ENCODE measurements at places on chromosomes 12 and 14.

DNA sequence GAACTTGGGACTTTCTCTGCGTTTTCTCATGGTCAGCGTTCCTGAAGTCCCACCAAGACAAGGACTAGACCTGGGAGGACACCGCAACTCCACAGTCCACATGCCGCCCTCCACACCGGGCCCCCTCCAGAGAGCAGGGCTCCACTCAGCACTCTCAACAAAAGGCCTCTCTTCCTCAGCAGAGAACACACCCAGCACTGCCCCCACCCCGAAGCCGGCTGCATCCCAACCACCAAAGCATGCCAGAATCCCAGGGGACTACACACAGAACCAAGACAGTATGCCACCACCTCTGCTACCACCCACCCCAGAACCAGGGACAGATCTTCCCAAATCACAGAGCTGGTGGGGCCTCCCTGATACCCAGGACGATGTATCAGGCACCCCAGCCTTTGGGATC is 88.3 kb downstream of the BCL11B start:
- DNase-seq, result no peak

GRCh38 chr14:103436533-103436932 is 51.3 kb downstream of the MARK3 start:
- no peak for DNase-seq

GRCh38 chr14:35400648-35401421 is 3.7 kb downstream of the NFKBIA start:
- no peak for DNase-seq

- no peak for DNase-seq
Observed at GRCh38 chr14:105880616-105881015, 354.2 kb downstream of the TMEM121 start.

GRCh38 chr12:23830210-23830609 is 119.3 kb downstream of the SOX5 start:
- no peak for DNase-seq

- peak; percentile 79 for DNase-seq
Observed at GRCh38 chr12:111413442-111414086, 7.8 kb downstream of the SH2B3 start.

GRCh38 chr12:26691234-26691970 is 141.6 kb downstream of the ITPR2 start:
- DNase-seq, result peak; percentile 98

DNA sequence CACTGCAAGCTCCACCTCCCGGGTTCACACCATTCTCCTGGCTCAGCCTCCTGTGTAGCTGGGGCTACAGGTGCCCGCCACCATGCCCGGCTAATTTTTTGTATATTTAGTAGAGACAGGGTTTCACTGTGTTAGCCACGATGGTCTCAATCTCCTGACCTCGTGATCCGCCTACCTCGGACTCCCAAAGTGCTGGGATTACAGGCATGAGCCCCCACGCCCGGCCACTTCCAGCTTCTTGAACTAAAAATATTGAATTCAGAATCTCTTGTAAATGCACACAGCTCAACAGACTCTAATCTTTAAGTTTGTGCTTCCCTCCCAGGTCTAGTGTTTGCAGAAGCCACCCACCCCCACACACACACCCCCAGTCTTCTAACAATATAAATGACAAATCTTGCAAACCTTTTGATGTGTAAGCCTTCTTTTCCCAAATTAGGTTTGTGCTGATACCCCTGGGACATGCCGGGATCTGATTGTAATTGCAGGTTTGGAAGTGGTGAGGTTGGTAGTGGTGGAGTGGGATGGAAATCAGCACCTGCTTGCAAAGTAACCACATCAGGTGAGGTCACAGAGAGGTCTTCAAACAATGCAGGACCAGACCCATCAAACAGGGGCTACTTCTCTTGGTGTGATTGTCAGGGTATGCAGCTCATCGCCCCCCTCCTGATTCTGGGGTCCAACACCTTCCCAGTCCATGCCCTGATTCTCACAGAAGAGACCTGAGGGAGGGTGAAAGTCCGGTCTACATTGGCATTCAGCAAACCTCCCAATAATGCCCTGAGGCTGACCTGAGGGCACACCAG is 51.4 kb upstream of the GPR132 start:
- no peak for DNase-seq

GRCh38 chr12:32076941-32077340 is 29.7 kb upstream of the BICD1 start:
- no peak for DNase-seq

DNA sequence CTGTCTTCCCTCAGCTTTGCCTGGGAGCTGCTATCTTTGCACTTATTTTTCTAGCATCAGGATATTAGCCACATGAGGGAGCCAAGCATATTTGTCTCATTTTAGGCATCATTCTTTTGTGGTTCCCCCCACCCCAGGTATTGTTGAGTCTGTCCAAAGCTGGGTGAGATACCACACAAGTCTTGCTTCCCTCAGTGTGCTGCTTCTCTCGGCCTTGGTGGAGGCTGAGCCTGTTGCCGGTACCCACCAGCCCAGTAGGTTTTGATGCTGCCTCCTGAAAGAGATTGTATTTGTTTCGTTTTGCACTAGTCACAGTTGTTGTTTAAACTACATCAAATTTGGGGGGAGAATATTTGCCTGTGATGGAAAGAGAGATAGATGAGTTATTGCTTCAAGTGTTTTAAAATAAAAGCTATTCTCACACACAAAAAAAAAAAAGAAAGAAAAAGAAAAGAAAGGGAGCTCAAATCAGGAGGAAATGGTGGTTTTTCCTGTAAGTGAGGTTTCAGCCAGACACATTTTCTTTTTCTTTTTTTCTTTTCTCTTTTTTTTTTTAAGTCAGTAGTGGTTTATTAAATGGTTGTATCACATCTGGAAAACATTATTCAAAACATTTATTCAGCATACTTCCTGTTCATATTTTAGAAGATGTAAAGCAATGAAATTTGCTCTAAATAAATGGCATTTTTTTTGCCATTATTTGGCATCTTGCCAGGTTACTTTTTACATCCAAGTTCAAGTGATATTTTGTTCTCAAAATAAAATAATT is 58.5 kb downstream of the SLC4A8 start:
- DNase-seq, result no peak

DNA sequence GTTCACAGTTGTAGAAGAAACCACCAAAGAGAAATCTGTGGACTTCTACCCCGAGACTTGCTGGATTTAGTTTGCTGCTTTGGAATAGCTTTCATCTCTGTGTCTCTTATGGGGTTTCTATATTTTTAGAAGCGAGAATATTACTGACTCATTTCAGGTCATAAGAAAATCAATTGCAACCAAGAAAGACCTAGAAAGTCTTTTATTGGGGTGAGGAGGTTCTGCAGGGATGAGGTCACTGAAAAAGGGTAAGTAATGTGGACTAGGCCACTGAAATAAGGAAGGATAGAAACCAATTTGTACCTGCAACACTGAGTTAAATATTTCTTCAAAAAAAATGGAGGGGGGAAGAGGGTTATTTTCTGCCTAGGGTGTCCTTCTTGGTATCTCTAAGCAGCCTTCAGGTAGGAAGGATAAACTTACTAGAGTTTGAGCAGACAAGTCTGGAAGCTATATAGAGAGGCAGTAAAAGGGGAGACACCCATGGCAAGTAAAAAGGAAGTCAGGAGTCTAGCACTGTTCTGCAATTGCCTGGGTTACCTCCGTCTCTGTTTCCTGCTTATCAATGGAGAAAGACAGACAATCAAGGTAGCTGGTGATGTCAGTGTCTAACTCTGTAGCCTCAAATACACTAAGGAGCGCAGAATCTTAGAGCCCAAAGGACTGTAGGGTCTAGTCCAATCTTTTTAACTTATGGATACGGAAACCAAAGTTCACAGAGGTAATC is 19.6 kb upstream of the KERA start:
- no peak for DNase-seq

DNA sequence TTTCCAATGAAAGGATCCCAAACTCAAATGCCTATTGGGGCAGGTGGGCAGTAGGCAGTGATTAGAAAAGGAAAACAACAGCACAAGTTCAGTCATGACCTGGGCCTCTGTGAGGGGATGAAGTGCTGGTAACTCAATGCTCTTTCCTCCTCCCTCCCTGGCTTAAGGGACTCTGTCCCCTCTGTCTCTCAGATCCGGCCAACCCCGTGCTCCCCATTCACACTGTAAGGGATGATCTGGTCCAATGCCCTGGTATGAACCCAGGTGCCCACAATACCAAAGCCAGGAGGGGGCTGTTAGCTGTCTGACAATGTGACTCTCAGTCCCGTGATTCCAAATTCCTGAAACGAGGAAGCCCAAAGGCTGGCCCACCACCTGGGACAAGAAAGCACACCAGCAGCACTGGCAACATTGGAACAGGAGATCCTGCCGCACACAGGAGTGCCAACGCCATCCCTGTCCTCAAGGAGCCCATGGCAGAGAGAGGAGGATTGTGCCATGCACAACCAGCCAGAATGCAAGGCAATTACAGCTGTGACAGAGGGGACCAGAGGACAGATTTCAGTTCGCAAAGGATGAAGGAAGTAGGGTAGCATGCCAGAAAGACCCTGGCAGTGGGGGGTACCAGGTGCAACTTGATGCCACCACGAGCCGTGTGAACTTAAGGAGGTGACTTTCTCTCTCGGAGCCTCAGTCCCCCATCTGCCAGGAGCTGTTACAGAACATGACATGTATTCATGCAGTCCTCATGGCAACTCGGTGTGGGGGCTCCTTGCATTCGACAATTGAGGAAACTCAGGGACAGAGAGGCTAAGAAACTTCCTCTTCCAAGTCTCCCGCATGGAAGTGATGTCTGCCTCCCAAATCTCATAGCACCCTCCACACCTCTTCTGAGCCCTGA is 37.6 kb downstream of the SERPINA3 start:
- DNase-seq, result no peak

DNA sequence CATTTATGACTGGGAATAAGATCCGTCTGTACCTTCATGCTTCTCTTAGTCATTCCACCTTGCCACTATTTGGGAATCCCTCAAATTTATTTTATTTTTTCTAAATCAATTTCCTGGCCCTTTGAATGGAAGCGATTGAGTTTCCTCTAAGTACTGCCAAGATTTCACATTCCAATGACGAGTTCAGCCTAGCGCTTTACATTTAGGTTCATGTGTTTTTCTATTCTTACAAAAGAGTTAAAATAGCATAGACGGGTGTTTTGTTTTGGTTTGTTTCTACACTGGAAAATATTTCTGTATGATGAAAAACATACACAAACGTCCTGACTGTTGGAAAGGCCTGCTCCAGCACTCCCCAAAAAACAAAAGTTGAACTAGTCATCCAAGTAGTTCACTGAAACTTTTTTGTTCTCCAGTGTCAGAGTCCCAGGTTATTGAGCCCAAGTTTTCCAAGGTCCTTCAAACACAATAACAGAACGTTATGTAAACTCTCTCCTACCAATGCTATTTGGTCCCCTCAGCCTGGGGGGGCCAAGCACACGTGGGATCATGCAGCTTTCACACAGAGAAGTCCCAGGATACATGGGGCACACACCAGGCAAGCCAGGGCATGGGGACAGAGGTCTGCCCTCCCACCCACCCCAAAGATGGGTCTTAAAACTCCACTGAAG is 74.8 kb upstream of the FOXN3 start:
- no peak for DNase-seq

GRCh38 chr12:108457006-108457733 is 57.9 kb upstream of the FICD start:
- DNase-seq, result peak; percentile 77

DNA sequence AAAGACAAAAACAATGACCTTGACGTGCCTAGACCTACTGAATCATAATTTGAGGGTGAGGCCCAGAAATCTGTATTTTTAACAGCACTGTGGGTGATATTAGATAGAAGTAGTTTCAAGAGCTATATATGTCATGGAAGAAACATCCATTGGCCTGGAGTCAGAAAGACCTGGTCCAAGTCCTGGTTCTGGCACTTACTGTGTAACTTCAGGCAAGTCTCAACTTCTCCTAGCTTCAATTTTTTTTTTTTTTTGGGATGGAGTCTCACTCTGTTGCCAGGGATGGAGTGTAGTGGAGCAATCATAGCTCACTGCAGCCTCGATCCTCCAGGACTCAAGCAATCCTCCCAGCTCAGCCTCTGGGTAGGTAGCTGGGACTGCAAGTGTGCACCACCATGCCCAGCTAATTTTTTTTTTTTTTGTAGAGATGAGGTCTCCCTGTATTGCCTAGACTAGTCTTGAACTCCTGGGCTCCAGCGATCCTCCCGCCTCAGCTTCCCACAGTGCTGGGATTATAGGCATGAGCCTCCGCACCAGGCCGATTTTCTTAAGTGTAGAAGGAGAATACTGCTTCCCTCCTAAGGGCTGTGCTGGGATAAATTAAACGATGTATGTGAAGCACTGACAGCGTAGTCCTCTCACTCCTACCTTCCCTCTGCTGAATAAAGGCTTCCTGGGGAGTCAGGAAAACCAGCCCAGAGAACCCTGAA is 14.3 kb upstream of the GPX2 start:
- no peak for DNase-seq

Data from ACHN (cell line).